ENCODE measurements at places on chromosomes 1 and 21. TPM values are rescaled to one million over a fixed set of nuclear protein-coding genes. Genes with fewer than 3 reads are reported as not detected.

The ANGPTL3 gene
- total RNA-seq: not detected

The GORAB gene
- total RNA-seq: 9.6 TPM

The TTLL7 gene
- 4.0 TPM for total RNA-seq

The FAM72D gene
- 7.7 TPM for total RNA-seq

The HLX gene
- 0.91 TPM for total RNA-seq

The GART gene
- 124 TPM for total RNA-seq

The RYR2 gene
- 0.45 TPM for total RNA-seq

The ATXN7L2 gene
- 10.5 TPM for total RNA-seq

The NIPAL3 gene
- total RNA-seq: 33.0 TPM

The ZNF683 gene
- not detected for total RNA-seq

The WNT9A gene
- total RNA-seq: 0.25 TPM

The TMPRSS3 gene
- 5.3 TPM for total RNA-seq

The SHC1 gene
- 81.9 TPM for total RNA-seq

The SPRR2F gene
- total RNA-seq: not detected

The DNASE2B gene
- not detected for total RNA-seq

The CD52 gene
- 1,191 TPM for total RNA-seq

The FCGR2B gene
- total RNA-seq: 0.11 TPM

The CNTN2 gene
- not detected for total RNA-seq

The FAM151A gene
- total RNA-seq: not detected

The NBPF6 gene
- not detected for total RNA-seq

The FCAMR gene
- total RNA-seq: 0.07 TPM

The RALGPS2 gene
- total RNA-seq: 3.3 TPM

Measured in T-helper 2 cell treated with Interferon-gamma antibody and Interleukin-4, amounts not matched to agents 100 ng/mL and 5 ng/mL, for 36 hours (primary cell).